ENCODE measurements at places on chromosomes 13 and 19.

DNA sequence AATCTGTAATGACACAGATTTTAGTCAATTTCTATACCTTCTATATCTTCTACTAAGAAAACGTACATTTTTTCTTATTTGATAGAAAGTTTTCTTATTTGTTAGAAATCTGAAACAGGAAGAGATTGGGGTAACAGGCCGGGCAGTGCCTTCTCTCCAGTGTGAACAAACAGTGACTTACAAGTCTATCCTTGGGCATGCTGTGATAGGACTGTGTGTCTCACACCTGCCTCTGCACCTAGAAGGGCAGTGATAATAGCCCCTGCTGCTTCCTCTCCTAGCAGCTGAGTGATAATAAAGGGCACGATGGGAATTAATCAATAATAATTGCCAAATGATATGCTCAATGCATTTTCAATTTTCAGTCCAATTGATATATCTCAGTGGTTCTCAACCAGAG, 1.4 kb downstream of the TMEM272 start:
- DNase-seq: no peak

DNA sequence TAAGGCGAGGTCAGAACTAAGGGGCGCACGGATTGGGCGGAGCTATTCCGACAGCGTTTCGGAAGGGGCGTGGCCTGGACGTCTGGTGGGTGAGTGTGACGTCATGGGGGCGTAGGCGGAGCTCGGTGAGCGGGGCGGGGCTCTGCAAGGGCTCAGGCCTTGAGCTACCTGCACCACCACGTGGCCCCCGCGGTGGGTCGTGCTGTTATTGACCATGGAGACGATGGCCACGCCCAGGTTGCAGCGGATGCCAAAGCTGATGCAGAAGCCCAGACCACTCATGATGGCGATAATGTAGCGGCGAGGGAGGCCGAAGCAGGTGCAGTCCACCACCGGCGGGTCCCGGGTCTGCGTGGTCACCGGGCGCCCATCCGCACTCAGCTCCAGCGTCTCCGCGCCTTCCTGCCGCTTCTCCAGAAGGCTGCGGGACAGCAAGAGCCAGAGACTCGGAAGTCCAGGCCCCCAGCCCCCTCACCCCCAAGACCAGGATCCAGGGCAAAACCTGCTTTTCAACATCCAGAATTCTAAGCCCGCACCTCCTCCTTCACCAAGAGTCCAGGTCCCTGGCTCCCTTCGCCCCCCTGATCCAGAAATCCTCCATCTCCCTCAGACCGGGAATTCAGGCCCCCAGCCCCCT, 4.8 kb downstream of the SLC17A7 start:
- DNase-seq: peak; percentile 43

- no peak for DNase-seq
Observed at GRCh38 chr13:113052971-113053370, 52.6 kb upstream of the F7 start.

- DNase-seq: no peak
Observed at GRCh38 chr19:23789246-23789645, 30.6 kb upstream of the ZNF681 start.

- DNase-seq: peak; percentile 11
Observed at GRCh38 chr13:50208826-50209335, 193.6 kb downstream of the KCNRG start.

DNA sequence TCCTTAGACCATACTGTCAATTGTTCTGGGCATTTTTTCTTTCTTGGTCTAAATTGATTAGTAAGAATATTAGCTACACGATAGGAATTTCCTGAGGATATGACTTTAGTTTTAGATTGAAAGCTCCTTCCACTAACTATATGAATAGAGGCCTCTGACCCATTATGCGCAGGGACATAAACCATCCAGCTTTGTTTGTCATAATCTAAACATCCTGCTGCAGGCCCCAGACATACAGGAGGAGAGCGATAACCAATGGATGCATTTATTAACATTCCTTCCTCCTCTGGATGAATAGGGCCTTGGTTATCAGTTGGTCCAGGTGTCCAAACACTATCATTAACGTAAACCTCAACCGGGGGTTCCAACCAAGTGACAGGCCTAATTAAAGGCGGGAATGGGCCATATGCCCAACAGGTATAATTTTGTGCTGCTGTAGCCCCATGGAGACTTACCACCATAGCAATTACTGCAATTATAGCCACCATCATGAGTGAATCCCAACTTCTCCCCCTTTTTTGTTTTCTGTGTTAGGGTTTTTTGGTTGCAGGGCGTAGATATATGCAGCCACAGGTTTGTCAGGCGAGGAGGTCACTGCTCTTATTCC, 32.6 kb downstream of the CLEC4M start:
- DNase-seq: no peak

GRCh38 chr13:26872525-26873385, 112.2 kb upstream of the GPR12 start:
- peak; percentile 54 for DNase-seq

GRCh38 chr13:73578251-73578875, 519.6 kb downstream of the KLF5 start:
- DNase-seq: no peak

DNA sequence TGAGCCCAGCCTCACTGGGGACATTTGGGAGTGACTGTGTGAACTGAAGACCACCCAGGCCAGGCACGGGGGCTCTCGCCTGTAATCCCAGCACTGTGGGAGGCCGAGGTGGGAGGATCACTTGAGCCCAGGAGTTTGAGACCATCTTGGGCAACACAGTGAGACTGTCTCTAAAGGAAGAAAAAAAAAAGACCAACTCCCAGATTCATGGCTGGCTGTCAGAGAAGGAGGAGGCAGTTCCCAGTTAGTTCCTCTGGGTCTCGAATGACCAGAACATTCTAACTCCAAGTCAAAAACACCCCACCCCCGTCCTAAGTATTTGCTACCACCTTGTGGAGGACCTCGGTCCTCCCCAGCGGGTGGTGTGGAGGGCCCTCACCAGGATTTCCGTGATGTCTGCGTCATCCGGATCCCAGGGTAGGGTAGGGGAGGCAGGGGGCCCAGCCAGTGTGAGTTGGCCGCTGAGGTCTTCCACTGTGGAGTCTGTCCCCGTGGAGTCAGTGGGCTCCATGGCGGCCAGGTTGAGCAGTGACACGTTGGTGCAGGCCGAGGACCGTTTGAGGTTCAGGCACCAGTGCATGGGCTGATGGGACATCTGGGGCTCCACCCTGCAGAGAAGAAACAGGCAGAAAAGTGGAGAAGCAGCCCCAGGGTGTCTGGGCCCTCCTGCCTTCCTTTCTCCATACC, 1.3 kb downstream of the TSKS start:
- no peak for DNase-seq

GRCh38 chr19:46913198-46913851, 52.5 kb downstream of the ARHGAP35 start:
- no peak for DNase-seq

DNA sequence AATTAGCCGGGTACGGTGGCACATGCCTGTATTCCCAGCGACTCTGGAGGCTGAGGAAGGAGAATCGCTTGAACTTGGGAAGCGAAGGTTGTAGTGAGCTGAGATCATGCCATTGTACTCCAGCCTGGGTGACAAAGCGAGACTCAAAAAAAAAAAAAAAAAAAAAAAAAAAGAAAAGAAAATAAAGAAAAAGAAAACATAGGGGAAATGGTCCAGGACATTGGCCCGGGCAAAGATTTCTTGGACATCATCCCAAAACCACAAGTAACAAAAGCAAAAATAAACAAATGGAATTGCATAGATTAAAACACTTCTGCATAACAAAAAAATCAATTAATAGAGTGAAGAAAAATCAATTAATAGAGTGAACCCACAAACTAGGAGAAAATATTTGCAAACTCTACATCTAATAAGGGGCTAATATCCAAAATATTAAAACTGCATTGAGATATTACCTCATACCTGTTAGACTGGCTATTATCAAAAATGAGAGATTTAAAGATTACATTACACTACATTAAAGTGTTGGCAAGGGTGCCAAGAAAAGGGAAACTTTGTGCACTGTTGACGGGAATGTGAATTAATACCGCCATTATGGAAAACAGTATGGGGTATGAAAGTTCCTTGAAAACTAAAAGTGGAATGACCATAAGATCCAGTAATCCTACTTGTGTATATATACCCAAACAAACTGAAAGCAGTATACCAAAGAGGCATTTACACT, 18.5 kb upstream of the ABCC4 start:
- DNase-seq: no peak

DNA sequence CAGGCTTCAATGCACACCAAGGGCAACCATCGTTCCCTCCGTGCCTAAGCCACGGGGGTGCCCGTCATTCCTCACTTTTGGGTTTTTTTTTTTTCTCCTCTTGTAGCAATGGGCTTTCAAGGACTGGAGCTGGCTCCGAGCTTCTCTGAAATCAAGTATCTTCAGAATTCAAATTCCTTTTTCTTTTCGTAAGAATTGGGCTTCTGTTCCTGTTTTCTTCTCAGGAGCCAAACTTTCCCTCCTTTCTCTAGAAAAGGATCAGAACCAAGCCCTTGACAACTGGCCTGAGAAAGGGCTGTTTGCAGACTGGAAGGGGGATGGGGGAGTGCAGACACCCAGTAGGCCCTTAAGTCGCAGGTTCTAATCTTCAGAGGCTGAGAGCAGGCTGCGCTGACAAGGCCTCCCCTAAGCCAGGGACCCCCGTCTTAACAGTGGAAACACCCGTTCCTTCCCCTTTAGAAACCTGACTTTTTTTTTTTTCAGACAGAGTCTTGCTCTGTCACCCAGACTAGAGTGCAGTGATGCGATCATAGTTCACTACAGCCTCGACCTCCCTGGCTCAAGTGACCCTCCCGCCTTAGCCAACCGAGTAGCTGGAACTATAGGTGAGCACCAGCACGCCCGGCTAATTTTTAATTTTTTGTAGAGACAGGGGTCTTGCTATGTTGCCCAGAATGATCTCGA, 51.6 kb downstream of the RFX2 start:
- DNase-seq: no peak

DNA sequence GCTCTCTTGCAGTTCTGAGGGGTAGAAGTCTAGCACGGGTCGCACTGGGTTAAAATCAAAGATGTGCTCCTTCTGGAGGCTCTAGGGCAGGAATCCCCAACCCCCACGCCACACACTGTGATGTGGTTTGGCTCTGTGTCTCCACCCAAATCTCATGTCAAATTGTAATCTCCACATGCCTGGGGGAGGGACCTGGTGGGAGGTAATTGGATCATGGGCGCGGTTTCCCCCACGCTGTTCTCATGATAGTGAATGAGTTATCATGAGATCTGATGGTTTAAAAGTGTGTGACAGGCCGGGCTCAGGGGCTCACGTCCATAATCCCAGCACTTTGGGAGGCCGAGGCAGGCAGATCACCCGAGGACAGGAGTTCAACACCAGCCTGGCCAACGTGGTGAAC, 26.6 kb upstream of the CALM3 start:
- no peak for DNase-seq

DNA sequence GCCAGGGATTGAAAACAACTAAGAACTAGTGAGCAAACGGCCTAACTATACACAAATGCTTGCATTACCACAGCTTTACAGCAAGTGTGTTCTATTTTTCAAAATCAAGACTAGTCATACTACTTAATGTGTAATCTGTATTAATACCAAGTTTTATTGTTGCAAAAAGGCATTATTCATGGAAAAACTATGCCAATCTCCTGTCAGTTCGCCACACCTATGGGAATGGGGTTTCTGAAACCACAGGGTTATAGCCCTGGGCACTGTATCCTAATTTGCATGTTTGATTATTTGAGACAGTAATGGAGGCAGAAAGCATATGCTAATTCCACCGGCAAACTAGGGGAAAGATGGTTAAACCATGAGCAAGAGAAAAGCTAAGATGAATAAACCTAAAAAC, 14.3 kb downstream of the GAS6 start:
- DNase-seq: no peak

DNA sequence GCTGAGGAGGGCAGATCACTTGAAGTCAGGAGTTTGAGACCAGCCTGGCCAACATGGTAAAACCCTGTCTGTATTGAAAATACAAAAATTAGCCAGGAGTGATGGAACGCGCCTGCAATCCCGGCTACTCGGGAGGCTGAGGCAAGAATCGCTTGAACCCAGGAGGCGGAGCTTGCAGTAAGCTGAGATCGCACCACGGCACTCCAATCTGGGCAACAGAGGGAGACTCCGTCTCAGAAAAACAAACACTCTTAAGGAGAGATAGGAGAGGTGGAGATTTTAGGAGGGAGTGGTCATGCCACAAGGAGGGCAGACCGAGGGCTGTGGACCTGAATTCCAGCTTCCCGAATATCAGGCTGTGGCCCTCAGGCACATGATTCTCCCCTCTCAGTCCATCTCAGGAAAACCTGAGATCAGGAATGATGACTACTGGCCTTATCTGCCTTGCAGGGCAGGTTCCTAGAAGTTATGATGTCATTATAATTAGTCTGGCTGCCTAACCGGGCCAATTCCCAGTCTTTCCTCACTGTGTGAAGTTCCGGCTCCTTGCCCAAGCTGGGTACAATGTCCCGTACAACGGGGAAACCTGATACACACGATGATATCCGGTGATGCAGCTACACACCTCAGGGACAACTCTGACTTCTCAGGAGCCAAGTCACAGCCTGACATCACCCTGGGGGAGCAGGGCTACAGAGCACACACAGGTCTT, 2.5 kb downstream of the SLC35E1 start:
- no peak for DNase-seq

GRCh38 chr13:27665333-27665732, 43.6 kb downstream of the POLR1D start:
- DNase-seq: no peak

- DNase-seq: no peak
Observed at GRCh38 chr13:61294467-61295191, 121.0 kb downstream of the PCDH20 start.

DNA sequence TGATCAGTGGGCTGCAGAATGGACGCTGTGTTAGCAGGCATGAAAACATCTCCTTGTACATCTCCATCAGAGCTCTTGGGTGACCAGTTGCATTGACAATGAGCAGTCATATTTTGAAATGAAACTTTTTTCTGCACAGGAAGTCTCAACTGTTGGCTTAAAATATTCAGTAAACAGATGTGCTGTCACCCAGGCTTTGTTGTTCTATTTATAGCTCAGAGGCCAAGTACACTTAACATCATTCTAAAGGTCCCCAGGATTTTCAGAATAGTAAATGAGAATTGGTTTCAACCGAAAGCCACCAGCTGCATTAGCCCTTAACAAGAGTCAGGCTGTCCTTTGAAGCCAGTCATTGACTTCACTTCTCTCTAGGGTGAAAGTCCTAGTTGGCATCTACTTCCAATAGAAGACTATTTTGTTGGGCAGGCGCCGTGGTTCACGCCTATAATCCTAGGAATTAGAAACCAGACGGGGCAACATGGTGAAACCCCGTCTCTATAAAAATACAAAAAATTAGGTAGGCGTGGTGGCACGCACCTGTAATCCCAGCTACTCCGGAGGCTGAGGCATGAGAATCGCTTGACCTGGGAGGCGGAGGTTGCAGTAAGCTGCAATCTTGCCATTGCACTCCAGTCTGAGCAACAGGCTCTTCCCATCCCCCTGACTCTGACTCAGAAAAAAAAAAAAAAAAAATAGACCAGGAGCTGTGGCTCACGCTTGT, 7.9 kb upstream of the PDE4A start:
- DNase-seq: no peak

GRCh38 chr19:36482876-36483275, 6.5 kb downstream of the ZNF566 start:
- DNase-seq: no peak

- DNase-seq: no peak
Observed at GRCh38 chr19:33906578-33907335, 110.1 kb downstream of the KCTD15 start.

Data from Calu3 (cell line).